NCI-H1930 (cell line): ENCODE measurements at places on chromosomes 7 and 10.

GRCh38 chr7:50335795-50336754 lies 31.6 kb downstream of the IKZF1 start:
- DNase-seq = no peak

DNA sequence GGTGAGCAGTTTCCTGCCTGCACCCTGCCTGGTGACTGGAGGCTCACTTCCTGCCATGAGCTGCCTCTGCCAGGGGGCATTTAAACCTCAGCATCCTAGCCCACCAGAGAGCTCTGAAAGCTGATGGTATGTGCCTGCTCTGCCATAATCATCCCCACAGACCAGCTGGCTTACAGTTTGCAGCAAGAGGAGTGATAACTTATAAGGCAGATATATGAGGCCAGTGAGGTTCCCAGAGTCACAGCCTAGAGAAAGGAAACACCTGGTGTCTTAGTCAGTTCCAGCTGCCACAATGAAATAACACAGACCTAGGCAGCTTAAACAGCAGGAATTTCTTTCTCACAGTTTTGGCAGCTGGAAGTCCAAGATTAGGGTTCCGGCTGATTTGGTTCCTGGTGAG lies 232.0 kb downstream of the PAXIP1 start:
- no peak for DNase-seq

DNA sequence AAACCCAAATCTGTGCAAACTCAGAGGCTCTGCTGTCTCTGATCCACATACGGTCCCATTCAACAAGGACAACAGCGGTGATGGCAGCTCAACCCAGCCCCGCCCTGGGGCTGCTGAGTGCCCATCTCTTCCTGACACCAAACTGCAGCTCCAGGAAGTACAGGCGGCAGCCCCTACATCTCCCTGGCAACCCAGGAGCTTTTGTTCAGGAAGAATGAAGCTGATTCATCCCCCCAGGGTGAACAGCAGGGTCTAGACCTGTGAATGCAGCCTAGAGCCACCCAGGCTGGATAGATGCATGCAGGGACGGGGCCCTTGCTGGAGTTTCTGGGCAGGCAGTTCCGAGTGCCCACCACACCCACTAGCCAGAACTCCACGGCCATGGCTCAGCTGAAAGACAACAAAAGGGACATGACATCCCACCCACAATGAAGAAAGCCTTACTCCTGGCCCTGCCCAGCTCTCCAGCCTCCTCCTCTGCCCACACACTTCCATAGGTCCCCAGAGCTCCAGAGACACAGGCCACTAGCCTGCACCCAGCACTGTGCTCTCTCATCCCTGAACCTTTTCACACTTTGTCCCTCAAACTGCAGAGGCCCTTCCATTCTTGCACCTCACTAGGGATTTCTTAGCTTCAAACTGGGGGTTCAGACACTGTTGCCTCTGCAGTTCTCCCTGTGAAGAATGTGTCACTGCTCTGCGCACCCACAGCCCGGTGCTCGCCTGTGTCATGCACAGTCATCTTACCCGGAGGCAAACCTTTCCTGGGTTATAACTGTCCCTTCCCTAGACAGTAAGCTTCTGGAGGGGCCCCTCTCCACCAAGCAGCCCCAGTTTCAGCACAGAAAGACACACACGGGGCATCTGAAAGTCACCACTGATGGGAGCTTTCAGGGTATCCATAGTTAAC lies 99.1 kb downstream of the GRID1 start:
- no peak for DNase-seq

DNA sequence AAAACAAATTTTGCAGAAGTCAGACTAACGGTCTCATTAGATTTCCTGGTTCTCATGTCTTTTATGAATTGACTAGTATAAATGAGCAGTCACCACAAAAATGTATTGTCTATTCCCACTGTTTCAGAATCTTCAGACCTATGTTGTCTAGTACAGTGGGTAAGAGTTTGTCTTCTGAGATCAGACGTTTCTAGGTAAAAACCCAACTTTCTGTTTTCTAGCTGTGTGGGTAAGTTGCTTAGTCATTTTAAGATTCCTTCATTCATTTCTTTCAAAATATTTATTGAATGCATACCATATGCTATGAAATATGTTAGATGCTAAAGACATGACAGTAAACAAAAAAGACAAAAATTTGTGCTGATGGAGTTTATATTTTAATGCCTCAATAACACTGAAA lies 156.3 kb downstream of the POLR1F start:
- no peak for DNase-seq

DNA sequence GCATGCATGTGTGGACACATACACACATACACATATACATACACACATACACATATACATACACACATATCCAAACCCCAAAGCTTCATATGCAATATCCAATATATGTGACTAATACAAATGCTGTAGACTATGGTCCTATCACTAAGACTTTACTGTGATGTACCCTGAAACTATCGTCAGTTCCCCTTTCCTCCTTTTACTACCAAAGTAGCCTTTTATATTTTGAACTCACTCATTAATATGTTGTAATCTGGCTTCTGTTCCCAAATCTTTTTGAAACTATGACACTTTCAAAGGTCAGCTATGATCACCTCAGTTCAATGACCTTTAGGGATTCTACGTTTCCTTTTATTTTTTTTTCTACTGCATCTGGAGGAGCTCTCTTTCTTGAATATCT lies 64.8 kb upstream of the TFEC start:
- DNase-seq = no peak

- DNase-seq = no peak
Measured at GRCh38 chr7:27946351-27946750, 206.4 kb downstream of the TAX1BP1 start.

- no peak for DNase-seq
Measured at GRCh38 chr7:47847207-47847606, 101.1 kb downstream of the PKD1L1 start.

DNA sequence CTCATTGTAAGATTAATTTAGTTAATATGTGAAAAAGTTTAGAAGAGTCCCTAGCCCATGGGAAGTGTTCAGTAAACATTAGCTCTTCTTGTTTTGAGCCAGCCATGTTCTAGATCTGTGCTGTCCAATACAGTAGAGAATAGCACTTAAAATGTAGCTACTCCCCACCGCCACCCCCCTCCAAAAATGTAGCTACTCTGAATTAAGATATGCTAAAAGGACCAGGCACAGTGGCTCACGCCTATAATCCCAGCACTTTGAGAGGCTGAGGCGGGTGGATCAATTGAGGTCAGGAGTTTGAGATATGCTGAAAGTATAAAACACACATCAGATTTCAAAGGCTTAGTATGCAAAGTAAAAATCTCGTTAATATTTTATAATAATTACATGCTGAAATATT lies 47.3 kb upstream of the MXI1 start:
- no peak for DNase-seq

GRCh38 chr7:14851610-14852009 lies 50.9 kb downstream of the DGKB start:
- DNase-seq = no peak

DNA sequence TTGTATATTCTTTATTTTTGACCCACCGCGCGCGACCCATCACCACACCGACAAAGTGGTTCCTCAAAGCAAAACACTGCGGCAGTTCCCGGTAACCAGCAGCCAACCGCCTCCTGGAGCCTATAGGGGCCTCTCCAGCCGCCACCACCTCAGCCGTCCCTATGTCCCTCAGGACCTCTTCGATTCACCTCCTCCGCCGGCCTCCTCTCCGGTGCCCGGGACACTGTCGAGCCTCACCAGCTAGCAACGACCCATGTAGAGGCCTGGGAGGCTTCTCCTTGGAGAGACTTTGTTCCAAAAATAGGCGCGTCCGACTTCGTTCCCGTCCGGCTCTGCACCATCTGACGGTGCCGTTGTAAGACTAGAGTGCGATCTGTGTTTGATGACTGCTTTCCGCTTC lies 158.8 kb downstream of the HGF start:
- no peak for DNase-seq

DNA sequence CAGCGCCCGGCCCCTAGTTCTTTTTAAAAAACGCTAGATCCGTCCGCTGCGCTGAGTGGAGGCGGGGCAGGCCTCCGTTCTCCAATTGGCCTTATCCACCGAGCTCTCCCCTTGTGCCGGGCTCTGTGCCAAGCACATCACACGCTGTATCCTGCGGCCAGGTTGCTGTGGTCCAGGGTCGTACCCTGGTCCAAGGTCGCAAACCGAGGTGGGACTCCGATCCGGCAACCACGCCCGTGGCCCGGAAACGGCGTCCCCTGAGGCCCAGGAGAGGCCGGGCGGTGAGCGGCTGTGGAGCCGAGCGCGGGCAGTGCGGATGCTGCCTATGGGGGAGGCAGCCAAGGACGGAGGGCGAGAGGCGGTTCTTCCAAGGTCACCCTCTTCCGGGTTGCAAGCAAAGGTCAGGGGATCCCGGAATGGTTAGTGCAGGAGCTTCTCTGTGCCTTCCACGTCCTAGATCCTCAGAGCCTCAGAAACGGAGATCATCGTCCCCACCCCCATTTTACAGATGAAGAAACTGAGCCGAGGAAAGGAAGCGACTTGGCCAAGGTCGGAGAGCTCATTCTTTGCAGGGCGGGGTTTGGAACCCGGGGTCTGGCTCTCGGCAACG lies 72.4 kb upstream of the LRRC4 start:
- DNase-seq = no peak

DNA sequence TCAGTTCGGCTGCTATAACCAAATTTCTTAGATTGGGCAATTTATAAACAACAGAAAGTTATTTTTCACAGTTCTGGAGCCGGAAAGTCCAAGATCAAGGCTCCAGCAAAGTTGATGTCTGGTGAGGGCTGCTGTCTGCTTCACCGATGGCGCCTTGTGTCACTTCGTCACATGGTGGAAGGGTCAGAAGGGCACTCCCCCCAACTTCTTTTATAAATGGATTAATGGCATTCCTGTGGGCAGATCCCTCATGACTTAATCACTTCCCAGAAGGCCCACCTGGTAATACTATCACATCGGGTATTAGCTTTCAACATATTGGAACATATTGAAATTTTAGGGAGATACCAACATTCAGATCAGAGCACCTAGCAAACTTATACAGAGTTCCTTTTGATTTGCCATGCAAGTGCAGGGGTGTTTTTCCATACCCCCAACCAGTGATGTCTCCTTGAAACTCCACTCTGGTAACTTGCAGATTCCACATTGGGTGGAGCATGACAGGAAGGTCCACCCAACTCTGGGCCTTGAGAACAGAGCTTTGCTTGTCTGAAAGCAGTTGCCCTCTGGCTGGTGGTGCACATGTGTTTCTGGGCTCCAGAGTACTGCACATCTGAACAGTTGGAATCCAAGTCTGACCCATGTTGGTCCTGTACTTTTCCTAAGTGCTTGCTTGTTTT lies 85.1 kb upstream of the KMT2E start:
- DNase-seq = no peak

DNA sequence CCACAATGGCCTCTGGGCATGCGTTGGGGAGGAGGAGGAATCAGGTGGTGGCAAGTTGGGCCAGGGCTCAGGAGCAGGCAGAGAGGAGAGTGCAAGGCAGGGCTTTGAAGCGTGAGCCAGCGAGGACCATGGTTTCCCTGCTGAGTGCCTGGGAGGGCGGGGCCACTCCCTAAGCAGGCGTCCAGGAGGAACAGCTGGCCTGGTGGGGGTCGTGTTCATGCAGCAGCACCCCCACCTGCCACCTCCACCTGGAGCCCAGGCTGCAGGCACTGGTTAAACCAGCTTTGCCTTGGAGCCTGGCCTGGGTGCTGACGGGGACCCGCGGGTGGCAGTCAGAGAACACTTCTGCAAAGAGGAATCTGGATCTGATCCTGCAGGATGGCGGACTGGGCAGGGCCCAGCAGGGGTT lies 24.2 kb upstream of the AQP1 start:
- no peak for DNase-seq

GRCh38 chr7:70306173-70306572 lies 707.9 kb downstream of the AUTS2 start:
- no peak for DNase-seq

GRCh38 chr7:143325240-143325639 lies 9.3 kb downstream of the CLCN1 start:
- no peak for DNase-seq

GRCh38 chr7:140122965-140123364 lies 53.8 kb downstream of the KDM7A start:
- DNase-seq = no peak

- no peak for DNase-seq
Measured at GRCh38 chr7:34075523-34076370, 170.4 kb downstream of the BMPER start.

DNA sequence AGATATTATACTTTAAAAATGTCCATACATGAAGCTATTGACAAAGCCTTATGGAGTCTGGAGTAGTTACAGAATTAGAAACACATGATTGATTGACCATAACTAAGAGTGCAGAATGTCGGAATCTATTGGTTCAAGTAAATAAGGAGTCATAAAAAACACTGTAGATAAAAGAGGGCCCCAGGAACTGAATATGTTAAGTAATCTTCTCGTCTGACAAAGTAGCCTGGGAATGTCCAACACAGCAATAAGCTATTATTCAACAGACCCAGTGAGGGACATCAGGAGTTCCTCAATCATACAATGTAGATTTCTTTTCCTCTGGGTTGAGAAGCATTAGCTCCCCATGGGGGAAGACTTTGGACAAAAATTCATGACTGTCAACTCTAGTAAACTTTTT lies 782.0 kb downstream of the SUGCT start:
- no peak for DNase-seq

GRCh38 chr10:600234-600633 lies 89.2 kb downstream of the DIP2C start:
- no peak for DNase-seq

DNA sequence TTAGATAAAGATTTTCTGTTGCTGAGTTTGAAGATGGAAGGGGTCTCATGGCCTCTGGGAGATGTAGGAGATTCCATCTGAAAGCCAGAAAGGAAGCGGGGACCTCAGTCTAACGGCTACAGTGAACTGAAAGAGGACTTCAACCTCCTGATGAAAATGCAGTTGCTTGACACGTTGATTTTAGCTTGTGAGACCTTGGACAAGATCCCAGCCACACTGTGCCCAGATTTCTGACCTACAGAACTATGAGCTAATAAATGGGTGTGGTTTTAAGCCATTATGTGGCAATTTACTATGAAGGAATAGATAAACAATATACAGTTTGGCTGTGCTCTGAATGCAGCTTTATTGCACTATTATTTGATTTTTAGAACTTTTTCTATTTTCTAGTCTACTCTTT lies 342.3 kb upstream of the SEMA3D start:
- DNase-seq = no peak
